Activated T-helper 1 cell treated with Interleukin-2 at 50 U/mL for 16 hours (primary cell): ENCODE measurements at places on chromosomes 1 and 21.

GRCh38 chr1:156892190-156893047 lies 1.1 kb upstream of the PEAR1 start:
- DNase-seq, result peak; percentile 70

DNA sequence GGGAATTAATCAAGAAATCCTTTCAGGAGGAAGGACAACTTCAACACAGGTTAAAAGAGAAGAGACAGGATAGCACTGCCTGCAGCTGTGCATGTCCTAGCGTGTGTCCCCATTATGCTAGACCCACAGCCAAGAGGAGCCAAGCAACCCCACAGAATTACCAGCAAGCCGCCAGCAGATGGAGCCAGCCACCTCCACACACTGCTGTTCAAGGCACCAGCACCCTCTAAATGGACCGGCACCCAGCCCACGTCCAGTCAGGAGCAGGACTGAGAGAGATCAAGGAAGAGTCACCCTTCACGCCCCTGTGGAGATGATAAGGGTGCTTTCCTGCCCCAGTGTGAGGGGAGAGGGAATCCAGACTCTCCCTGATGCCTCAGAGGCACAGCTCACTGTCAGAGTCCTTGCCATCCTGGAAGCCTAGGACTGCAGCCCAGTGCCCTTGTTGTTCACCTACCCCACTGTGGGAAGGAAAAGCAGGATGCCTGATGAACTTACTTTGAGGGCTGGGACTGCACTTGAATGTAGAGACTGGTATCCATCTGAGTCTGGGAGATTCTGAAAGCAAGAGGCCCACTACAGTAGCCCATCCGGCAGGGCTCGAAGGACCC lies 37.1 kb upstream of the CTTNBP2NL start:
- peak; percentile 3 for DNase-seq

- DNase-seq, result no peak
These were observed 405.0 kb upstream of the POU3F1 start for GRCh38 chr1:38451541-38451993.

GRCh38 chr1:15075817-15076216 lies 77.7 kb upstream of the TMEM51 start:
- DNase-seq, result no peak

- no peak for DNase-seq
These were observed 27.7 kb downstream of the CXADR start for GRCh38 chr21:17540530-17540929.

DNA sequence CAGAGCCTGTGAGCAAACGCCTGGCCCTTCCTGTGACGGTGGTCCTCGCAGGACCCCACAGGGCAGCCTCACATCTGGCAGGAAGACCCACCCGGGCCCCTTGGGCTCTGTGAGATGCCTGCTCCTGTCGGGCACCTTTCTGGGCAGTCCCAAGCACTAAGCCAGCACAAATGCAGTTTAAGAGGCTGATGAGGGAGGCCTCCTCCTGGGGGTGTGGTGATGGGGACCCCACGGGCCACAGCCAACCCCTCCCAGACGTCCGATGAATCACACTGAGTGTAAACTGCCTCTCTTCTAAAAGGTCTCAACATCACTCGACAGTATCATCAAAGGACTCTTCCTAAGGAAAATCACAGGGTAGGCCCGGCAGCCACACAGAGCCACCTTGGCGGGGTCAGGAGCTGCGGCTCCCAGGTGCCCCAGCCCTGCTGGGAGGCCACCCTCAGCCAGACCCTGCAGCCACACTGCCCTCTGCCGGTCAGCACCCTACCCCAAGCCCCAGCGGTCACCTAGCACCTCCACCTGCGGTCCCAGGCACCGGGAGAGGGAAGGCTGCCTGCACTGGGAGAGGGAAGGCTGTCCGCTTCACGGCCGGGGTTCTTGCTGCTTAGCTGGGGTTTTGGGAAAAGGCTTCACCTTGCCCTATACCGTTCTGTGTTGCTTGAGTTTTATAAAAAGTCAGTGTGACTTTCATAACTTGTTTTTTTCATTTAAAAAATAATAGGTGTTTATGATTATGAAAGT lies 3.9 kb upstream of the PRKCZ start:
- DNase-seq, result no peak

GRCh38 chr1:235601104-235601503 lies 48.5 kb downstream of the GNG4 start:
- no peak for DNase-seq

- DNase-seq, result no peak
These were observed 127.7 kb downstream of the DMRTA2 start for GRCh38 chr1:50295566-50295965.

DNA sequence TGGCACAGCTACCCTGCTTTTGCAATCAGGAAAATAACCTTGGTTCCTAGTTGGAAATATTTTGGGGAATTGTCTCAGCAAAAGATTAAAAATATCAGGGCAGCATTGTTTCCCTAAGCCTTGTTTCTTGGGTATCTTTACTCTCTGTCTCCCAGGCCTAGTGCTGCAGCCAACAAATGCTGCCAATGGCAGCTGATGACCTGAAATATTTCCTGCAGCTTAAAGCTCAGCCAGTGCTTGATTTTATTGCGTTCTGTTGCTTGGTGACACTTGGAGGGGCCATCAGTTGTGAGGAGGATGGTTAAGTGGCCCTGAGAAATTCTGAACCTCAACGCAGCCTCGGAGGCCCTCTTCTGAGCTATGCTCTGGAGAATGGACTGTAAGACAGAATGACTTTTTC lies 59.4 kb upstream of the B3GALT5 start:
- no peak for DNase-seq

DNA sequence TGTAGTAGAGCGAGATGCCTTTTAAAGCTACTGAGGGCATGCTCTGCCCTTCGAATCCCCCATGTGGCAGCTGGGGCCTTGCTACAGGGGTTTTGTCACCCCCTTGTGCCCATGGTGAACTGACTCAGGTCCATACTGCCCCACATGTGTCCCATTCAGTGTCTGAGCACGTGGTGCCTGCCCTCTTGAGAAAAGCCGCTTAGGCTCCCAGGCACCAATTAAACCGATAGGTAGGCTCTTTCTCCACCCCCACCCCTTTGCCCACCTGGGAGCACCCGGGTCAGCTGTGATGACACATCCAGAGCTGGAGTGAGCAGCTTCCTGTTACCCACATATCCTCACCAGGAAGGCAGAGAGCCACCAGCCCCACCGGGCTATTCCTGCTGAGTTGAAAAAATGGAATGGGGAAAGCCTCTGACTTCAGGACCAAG lies 30.5 kb downstream of the TMCC2 start:
- no peak for DNase-seq

DNA sequence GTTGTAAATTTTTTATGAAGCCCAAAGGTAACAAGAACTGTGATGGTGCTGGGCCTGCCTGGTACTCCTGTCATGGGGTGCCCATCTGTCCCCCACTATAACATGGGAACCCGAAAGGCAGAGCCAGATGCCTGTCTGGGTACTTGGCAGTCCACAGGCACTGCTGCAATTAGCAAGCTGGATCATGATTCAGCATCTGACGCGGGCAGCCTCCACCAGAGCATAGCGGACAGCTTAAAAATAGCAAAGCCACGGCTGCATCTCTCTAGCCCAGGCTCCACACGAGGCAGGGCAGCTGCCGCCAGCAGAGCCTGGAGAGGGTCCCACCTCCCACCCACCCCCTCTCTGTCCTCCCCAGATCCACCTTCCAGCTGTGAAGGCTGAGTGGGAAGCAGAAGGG lies 22.9 kb downstream of the SUSD4 start:
- no peak for DNase-seq

DNA sequence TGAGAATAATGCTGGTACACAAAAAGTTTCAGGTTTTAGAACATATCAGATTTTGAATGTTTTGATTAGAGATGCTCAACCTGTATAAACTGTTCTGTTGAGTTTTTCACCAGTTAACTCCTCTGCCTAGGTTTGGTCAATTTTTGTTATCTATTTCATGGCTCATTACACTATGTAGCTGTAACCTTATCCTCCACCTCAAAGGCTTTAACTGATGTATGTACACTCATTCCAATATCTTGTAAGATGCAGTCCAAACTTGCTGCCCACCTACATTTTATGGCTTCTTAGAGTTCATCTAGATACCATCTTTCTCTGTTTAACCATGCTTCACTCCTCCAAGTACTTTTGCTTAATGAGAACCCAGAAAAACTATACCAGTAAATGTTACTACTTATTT lies 107.8 kb downstream of the EIF4G3 start:
- no peak for DNase-seq

GRCh38 chr1:116874733-116875249 lies 34.9 kb upstream of the PTGFRN start:
- DNase-seq, result no peak

DNA sequence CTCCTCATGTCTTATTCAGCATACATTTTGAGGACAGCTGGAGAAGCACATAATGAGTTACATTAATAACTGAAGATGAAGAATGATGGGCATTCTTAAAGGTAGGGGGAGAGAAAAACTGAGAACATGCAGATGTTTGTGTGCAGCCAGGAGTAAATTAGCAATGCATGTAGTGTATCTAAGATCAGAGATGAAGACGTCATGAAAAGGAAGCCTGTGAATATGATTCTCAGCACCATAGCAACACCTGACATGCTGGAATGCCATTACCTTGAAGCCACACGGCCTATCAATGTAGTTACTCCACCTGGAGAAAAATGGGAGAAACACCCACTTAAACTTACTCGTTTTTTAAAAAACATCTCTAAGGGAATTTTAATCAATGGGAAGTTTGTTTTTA lies 607.1 kb downstream of the PTPRC start:
- DNase-seq, result no peak

GRCh38 chr1:186813420-186813819 lies 15.3 kb upstream of the PLA2G4A start:
- DNase-seq, result no peak

DNA sequence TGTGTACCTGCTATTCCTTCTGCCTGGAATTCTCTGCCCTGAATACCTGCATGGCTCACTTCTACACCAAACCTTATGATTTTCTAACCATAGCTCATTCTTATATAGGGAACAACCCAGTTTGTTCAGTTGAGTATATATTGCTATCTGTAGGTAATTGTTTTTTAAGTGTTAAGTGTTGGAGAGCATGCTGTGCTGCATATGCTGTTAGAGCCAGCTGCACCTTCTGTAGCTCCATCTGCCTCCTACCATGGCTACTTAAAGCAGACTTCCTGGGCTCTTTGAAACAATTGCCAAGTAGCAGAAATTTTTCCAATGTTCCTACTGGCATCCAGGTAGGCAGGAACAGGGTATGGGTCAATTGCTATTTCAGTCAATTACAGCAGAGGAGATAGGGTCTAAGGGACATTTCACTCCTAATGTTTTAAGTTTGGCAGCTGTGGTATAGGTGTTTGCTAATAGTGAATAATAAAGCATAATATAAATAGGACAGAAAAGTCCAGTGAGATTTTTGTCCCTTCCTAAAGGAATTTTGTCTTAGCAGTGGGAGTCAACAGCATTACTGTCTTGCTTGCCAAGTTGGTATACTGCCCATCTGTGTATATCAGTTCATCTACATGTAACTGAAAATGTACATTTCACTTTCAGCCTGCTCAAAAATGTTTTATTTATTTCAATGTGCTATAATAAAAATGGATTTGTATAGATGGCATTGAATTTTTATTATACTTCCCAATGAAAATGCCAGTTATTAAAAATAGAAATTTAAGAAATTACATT lies 34.0 kb upstream of the C1orf115 start:
- DNase-seq, result no peak

DNA sequence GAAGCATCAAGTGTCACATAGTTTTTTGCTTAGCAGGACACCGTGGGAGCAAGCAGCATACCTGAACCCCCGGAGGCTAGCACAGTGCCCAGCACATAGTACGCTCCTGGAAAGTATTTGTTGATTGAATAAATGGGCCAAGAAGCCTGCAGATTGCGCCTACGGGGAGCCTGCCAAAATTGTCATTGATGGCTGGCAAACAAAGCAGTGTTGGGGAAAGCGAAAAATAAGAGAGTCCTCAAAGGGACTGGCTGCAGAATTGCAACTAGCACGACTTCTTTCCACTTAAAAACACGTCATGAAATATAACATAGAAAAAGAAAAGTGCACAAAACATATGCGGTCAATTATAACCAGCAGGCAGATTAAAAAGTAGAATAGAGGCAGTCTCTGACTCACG lies 125.2 kb upstream of the GALNT2 start:
- no peak for DNase-seq

DNA sequence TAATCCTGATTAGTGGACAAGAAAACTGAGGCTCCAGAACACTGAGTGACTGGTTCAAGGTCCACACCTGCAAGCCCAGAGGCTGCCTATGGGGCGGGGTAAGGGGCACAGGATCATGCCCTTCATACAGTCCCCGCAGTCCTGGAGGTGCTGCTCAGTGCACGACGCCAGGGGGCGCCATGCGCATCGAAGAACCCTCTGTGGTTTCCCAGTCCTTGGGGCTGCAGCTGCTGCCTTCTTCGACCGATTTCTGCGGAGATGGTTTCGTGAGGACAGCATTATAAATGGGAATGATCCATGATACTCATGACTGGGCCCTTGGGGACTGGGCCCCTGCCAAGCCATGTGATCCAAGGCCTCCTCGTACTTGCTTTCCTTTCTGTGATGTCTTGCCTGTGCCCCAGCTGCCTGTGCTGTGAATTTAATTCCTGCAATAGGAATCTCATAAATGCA lies 37.1 kb upstream of the ARHGEF10L start:
- no peak for DNase-seq

- no peak for DNase-seq
These were observed 155.0 kb downstream of the PLXNA2 start for GRCh38 chr1:208089149-208089548.

DNA sequence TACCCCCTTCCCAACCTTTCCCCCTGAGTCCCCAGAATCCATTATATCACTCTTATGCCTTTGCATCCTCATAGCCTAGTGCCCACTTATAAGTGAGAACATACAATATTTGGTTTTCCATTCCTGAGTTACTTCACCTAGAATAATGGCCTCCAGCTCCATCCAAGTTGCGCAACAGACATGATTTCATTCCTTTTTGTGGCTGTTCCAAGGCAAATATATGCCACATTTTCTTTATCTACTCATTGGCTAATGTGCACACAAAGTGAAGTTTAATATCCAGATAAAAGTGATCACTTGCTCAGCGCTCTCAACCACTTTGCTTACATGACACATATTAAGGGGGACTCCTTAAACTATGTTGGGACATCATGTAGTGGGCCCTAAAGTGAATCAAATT lies 72.4 kb upstream of the TIAM1 start:
- no peak for DNase-seq

- DNase-seq, result no peak
These were observed 260.4 kb upstream of the DPYD start for GRCh38 chr1:98181036-98181764.

DNA sequence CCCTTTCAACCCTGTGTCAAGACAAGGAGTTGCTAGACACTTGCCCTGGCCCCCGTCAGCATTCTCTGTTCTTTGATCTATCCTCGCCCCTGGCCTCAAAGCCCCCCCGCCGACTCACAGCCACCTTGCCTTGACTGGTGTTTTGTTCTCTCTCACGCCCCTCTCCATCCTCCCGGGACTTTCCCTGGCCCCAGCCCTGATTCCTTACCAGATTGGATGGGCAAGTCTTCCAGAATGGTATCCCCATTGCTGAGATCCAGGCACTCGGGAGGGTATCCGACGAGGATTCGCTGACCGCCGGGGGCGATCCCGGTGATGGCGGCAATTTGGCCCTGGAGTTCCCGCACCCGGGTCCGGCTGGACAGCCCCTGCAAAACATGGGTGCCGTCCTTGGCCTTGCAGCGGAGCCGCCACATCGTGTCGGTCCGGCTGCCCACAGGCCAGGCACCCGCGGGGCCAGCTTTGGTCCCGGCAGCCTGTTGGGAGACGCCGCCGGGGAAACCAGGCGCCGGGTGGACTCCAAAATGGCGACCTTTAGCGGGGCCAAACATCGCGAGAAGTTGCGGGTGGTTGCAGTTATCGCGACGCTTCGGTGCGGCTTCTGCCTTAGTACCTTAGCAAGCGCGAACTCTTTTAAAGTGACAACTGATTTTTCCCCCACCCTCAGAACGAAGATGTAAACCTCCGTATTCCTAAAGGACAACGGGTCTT lies 373 bp downstream of the YOD1 start:
- peak; percentile 73 for DNase-seq
